ENCODE measurements at places on chromosomes 7 and 10.

GRCh38 chr10:108204528-108205305, 1040.2 kb upstream of the SORCS1 start:
- no peak for DNase-seq

- DNase-seq, result no peak
Measured at GRCh38 chr10:36462194-36462593, 663.2 kb upstream of the ANKRD30A start.

- no peak for DNase-seq
Measured at GRCh38 chr10:71666639-71667386, 52.8 kb downstream of the C10orf105 start.

DNA sequence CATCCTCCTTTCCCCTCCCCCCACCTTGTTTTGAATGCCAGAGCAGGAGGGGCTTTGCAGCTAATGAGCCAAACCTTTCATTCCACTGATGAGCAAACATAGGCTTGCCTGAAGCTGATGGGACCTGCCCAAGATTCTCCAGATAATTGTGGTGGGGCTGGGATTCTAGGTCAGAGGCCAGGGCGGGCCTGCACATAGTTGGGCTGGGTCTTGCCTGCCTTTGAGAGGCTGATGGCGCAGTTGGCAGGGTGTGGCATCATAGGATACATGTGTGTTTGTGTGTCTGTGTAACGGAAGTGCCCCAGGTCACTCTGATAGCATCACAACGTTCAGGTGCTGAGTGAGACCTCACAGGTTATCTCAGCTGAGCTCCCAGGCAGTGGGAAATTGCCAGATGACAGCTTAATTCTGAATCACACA, 22.9 kb downstream of the BTBD16 start:
- DNase-seq, result no peak

DNA sequence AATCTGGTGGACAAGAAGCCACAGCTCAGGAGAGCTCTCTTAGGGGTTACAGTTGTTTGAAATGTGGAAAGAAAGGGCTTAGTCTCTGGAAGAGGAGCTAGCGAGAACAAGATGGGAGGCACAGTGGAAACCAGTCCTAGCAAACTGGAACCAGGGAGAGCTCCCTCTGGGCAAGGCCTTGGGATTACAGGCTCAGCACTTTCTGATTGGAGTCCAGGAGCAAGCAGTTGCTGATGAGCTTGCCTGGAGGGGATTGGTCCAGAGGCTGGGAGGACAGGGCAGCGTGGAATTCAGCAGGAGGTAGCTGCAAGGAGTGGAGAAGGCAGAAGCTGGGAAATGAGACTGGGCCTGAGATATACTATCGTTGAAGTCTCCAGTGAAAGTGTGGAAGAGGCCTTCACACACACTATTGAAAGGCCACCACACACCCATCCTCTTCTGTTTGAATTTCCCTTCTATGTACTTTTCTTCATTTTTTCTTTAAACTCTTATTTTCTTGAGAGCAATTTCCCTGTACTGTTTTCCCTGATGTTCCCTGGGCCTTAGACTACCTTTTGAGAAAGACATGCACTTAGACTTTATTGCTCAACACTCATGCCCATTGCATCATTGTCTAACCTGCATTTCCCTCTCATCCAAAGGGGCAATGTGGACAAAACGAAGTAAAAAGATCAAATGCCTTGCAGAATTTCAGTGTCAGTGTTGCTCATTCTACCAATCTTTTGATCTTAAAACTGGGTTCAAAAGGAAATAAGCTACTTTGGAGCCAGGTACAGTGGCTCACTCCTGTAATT, 57.8 kb upstream of the LANCL2 start:
- DNase-seq, result no peak

- no peak for DNase-seq
Measured at GRCh38 chr7:20326342-20326741, 4.4 kb upstream of the ITGB8 start.

GRCh38 chr10:35377050-35377728, 40.9 kb downstream of the CCNY start:
- DNase-seq, result no peak

GRCh38 chr10:130368761-130369560, 232.8 kb downstream of the GLRX3 start:
- no peak for DNase-seq

DNA sequence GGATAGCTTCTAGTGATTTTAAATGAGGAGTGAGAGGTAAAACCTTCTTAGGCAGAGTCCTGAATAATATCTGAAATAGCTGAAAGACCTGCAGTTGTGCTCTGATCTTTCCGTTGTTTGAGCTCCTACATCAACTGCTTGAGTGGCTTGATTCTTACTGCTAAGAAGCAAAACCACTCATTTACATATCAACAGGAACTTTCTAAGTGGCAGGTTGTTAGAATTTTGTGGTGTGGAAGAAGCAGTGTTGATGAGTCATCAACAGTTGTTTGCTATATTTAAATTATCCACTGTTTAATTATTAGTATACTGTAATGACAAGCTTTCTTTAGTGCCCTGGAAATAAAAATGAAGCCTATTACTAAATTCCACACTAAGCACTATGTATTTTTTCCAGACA, 689.5 kb downstream of the DNAJB9 start:
- DNase-seq, result no peak

DNA sequence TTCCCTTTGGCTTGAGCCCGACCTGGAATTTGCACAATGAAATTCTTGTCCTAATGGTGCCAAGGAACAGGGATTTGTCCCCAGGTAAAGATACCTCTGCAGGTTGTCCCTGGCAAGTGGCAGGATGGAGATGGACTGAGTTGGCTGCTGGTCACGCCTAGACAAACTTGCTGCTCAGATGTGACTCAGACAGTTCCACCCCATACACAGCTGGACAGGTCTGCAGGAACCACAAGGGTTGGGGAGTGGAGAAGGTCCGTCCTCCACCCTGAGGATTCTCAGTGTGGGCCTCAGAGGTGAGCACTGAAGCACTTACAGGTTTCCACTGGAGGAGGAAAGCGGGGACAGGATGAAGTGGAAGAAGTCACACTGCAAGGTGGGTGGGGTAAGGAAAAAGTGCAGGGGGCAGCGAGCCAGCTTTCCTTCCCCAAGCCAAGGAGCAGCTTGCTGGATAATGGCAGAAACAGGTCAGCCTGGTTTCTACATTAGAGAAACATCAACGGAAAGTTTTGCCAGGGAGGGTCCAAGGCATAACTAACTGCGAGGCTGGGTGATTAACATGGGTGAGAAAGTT, 20.5 kb downstream of the ITPRIP start:
- no peak for DNase-seq

- DNase-seq, result no peak
Measured at GRCh38 chr7:101614939-101615302, 14.2 kb downstream of the MYL10 start.

GRCh38 chr7:44142028-44142427, 896 bp upstream of the MYL7 start:
- no peak for DNase-seq

GRCh38 chr7:67589183-67589582, 592.5 kb downstream of the TYW1 start:
- DNase-seq, result no peak

- DNase-seq, result no peak
Measured at GRCh38 chr7:19144661-19145433, at the start of gene FERD3L. Gene FERD3L (minus strand): TSS chr7:19145421. CDS start chr7:19145362, 59 bp downstream.

DNA sequence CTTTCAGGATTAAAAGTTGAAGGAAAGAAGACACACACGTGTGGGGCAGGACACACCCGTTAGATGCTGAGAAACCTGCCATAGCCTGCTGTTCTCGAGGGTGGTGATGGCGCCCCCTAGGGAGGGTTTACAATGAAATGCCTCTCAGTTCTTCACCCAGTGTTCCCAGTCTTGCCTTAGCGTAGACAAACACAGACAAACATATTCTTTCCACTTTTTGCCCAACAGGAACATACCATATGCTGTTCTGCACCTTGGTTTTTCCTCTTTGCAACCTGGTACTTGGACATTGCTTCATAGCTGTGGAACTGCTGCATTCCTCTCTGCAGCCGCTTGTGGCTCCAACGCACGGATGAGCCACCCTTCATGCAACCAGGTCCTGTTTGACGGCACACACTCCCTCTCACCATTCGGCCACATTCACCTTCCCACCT, 23.3 kb upstream of the HSPA12A start:
- no peak for DNase-seq

- DNase-seq, result no peak
Measured at GRCh38 chr10:79025199-79025832, 43.5 kb upstream of the ZMIZ1 start.

Data from NCI-H2081 treated with DMSO at 0.1 percent for 48 hours (cell line).